ENCODE measurements at places on chromosomes 13 and 19.

DNA sequence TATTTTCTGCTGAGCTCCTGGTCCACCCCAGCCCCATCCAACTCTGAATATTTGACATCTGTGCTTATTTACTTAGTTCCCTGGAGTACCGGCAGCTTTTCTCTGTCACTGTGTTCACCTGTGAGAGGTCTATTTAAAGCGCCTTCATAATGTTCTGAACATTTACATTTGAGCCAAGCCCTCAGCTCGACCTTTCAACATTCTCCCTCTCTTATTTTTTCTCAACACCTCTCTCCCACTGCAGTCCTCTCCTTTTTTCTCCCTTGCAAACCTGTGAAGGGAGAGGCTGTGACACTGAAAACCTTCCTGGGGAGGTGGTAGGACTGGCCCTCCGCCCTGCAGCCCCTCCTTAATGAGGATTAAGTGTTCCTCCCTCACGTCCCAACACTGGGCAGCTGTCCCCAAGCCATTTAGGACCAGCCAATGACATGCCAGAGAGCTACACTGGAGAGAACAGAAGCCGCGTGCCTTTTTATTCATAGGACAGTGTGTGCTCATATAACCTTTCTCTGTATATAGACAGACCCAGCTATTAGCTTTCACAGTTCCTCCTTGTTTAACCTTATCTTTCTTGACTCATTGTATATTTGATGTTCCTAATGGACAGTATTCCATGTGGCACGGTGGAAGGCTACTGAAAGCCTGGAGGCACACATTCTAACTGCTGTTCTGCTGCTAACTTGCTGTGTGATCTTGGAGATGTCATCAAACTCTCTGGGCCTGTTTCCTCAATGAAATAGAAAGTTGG lies 134.8 kb downstream of the NUFIP1 start:
- DNase-seq, result no peak

DNA sequence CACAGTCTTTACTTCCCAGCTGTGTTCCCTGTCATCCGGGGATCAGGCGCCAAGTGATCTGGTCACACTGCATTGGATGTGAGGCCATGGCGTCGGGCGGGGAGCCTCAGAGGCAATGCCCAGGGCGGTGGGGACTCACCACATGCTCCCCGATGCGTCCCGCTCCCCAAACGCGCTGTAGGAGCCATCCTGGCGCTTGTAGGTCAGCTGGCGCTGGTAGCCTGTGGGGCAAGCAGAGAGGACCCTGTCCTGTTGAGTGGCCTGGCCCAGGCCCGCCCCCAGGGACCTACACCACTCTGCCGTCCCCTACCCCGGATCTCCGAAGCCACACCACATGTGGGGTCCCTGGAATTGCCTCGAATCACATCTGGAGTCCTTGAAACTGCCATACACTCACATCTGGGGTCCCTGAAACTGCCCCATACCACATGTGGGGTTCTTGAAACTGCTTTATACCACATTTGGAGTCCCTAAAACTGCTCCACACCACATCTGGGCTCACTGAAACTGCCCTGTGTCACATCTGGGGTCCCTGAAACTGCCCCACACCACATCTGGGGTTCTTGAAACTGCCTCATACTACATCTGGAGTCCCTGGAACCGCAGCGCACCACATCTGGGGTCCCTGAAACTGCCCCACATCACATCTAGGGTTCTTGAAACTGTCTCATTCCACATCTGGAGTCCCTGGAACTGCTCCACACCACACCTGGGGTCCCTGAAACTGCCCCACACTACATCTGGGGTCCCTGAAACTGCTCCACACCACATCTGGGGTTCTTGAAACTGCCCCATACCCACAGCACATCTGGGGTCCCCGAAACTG lies 33.2 kb downstream of the F2RL3 start:
- no peak for DNase-seq

GRCh38 chr19:33667881-33668280 lies 46.1 kb downstream of the CHST8 start:
- DNase-seq, result no peak

DNA sequence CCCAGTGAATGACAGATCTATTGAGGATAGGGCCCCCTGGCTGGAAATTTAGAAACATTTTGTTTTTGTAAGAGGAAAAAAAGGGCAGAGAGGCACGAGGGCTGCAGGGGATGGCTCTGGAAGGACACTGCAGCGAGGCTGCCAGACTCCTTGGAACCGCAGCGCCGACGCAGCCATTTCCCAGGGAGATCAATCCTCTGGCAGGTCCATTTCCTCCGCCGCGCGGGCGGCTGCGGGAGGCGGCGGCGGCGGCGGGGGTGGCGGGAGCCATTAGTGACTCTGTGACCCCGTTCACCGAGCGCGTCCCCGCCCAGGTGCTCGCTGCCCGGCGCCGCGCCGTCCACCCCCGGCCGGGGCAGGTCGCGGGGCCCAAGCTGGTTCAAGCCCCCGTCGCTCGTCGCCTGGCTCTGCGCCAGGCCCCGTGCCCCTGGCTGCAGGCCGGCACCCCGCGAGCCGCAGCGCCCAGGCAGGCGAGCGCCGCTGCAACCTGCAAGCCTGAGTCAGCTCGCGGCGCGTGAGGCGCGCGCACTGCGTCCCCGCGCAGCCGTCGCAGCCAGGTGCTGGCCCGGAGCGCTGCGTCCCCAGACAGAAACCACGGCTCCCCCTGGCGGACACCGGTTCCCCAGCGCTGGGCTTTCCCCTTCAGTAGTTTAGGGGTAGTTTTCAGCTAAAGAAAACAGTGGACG lies 192.6 kb downstream of the KATNAL1 start:
- peak; percentile 90 for DNase-seq

- DNase-seq, result peak; percentile 72
Observed at GRCh38 chr13:96053003-96053703, at the start of gene UGGT2. Gene UGGT2, minus strand, starts transcription at chr13:96053401. Its CDS starts 89 bp downstream, at chr13:96053312.

GRCh38 chr13:80082396-80083080 lies 258.4 kb downstream of the SPRY2 start:
- DNase-seq, result no peak

- no peak for DNase-seq
Observed at GRCh38 chr13:105929505-105929904, 606.0 kb downstream of the EFNB2 start.

DNA sequence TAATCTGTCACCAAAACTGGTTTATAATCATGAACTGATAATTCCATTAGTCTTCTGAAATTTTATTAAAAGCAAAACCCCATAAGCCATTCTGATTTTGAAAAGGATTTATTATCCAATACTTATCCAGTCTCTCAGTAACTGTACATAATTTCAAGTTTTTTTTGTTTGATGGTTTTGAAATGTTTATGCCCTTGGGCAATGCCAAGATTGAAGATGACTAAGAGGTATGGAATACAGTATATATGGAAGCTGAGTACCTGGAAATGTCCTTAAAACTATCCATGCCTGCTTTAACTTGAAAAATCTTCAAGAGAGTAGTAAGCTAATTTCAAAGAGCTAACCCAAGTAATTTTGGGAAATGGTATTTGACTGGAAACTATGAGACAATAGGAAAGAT lies 1.8 kb upstream of the NEK5 start:
- DNase-seq, result no peak

DNA sequence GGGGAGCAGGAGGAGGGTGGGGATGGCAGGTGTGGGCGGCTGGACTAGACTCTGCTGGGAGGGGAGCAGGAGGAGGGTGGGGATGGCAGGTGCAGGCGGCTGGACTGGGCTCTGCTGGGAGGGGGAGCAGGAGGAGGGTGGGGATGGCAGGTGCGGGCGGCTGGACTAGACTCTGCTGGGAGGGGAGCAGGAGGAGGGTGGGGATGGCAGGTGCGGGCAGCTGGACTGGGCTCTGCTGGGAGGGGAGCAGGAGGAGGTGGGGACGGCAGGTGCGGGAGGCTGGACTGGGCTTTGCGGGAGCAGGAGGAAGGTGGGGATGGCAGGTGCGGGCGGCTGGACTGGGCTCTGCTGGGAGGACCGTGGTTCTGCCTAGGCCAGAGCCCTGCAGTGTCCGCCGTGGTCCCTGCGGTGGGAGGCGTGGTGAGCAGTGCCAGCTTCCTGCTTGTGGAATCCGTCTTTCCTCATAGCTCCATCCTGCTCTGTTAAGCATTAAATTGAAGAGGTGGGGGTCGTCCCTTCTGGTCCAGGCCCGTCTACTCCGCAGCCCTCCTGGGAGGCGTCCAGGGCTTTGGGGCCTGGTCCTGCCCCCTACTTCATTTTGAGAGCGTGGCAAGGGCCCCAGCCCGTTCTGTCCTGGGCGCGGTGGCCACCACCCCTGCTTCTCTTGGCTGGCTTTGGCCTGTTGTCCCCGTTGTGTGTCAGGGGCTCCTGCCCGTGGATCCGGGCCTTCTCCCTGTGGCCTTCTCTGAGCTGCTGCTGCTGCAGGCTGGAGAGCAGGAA lies 4.7 kb downstream of the SPPL2B start:
- DNase-seq, result no peak

- no peak for DNase-seq
Observed at GRCh38 chr19:13057744-13058143, 44.9 kb downstream of the LYL1 start.

- DNase-seq, result no peak
Observed at GRCh38 chr13:67175836-67176459, 54.2 kb downstream of the PCDH9 start.

GRCh38 chr13:40387775-40388174 lies 278.7 kb downstream of the FOXO1 start:
- DNase-seq, result no peak

DNA sequence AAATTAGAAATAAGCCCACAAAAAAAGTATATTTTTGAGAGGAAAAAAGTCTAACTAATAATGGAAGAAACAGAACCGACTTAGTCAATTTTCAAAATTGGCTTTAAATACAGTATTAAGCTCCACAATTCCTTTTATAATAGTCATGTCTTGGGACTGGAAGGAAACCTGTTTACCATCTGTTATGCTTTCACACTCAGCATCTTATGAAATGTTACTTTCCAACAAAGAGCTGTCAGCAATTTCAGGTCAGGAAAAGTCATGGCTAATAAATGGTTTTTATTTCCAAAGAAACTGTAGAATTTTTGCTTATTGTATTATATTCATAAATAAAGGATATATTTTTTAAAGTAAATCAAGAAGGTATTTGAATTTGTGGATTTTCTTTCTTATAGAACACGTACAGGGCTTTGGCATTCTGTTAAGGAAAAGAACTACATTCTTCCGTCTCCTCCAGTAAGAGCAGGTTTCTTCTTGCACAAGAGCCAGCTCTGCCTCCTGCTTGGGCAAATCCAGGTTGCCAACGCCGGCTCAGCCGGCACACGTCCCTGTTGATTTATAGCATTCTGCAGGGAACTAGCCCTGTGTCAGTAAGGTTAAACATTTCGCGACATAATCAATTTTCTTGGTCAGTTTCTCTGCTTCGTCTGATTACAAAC lies 52.9 kb upstream of the GPR12 start:
- DNase-seq, result no peak

- no peak for DNase-seq
Observed at GRCh38 chr19:23406091-23406490, 10.8 kb upstream of the ZNF91 start.

DNA sequence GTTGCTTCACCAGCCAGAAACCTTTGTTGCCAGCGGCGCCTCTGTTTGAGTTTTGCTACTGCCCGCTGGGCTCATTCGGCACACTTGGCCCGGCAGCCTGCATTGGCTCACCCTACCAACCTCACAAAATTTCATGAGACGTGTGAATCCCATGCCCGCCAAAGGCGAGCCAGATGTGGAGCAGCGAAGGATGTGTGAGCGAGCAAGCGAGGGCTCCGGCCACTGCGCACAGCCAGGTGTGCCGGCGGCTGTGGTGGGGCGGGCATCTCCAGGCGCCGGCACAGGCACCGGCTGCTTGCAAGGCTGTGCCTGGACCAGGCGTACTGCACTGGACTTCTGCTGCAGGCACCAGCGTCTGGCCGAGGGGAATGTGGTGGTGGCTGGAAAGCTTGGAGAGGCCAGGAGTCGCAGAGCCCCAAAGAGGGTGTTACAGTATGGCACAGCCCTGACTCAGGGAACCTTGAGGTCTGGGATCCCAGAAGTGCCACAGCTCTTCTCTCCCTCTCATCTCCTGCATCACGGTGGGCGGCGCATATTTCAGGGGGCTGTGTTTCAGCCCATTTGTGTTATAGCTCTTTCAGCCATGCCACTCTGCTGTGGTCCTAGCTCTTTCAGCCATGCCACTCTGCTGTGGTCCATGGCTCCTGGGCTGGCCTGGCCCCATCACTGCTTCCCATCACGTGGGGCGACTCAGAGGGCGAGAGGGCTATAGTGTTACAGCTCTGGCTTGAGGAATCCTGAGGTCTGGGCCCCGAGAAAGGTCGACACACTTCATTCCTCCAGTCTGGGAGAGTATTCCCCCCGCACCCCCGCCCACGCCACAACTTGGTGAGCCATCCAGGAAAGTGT lies 592.0 kb upstream of the SLITRK5 start:
- no peak for DNase-seq

GRCh38 chr19:47541518-47541917 lies 26.7 kb upstream of the NAPA start:
- DNase-seq, result peak; percentile 61

DNA sequence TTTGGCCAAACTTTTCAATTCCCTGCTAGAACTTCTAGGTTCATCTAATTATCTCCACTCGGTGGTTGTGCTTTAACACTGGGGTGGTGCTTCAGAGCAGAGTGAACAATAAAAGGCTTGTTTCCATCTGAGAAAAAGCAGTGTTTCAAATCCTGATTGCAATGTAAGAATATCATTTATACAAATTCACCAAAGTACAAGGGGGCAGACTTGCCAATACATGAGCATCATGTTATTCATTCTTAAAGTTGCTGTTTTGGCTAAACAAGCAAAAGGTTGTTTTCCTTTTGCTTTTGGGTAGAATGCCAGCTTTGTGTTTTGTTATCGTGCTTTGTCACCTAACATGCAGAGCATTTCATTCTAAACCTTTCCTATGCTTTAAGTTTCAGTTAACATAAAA lies 78.5 kb upstream of the UBAC2 start:
- no peak for DNase-seq

DNA sequence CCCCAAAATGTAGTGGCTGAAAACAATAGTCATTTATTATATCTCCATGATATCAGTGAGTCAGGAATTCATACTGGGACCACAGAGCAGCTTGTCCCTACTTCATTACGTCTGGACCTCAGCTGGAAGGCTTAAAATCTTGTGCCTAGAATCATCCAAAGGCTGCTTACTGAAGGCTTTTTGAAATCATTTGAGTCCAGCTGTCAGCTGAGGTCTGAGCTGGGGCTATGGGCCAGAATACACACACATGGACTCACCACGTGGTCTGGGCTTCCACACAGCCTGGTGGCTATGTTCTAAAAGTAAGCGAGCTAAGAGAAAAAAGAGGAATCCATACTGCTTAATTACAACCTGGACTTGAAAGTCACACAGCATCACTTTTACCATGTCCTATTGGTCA lies 209.2 kb downstream of the KCTD12 start:
- no peak for DNase-seq

GRCh38 chr13:109719962-109720646 lies 66.3 kb downstream of the IRS2 start:
- no peak for DNase-seq

GRCh38 chr19:39150235-39150634 lies 24.6 kb downstream of the PAK4 start:
- no peak for DNase-seq

DNA sequence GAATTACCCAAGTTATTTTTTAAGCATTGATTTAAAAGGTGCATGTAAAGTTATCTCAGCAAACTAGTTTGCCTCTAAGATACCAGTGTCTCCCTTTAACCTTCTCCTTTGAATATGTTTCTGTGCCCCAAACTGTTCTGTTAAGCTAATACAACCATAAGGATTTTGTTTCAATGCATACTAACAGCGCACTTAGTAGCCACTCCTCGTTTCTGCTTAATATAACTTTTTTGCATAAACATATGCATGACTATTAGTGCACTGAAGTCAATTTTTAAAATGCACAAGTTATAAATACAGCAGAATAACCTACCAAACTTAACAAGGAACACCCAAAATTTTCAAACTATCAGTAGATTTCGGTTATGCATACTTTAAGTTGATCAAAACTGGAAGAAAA lies 79.4 kb downstream of the SERP2 start:
- DNase-seq, result no peak

GRCh38 chr19:16330368-16330801 lies 5.8 kb downstream of the KLF2 start:
- DNase-seq, result peak; percentile 97
